ENCODE measurements at places on chromosomes 5 and 9.

DNA sequence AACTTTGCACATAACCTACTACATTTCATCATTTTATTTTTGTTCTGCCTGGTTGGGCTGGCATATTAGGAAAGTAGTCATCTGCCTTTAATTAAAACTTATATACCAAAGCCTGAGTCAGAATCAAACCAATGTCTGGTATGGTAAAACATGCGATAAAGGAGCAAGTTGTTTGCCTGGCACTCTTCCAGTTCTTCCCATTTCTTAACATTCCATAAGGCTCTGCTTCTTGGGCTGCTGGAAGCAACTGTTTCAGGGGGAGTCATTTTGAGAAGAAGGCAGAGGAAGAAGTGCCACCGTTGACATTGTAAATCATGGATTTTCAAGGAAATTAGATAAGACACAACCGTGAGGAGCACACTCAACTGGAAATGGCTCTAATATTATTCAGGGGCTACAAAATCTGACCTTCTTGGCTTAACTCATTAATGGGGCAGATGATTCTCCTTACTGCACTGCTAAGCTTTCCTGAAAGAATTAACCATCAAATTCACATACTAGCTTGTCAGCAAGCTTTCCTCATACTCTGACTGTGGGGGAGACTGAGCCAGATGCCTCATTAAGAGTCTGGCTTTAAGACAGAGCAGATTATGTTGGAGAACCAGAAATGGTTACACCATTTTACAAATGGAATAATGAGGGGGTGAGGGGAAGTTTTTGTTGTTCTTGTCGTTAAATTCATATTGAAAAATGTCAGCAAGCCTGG is 391.0 kb downstream of the TMEM232 start:
- peak; percentile 83 for DNase-seq

DNA sequence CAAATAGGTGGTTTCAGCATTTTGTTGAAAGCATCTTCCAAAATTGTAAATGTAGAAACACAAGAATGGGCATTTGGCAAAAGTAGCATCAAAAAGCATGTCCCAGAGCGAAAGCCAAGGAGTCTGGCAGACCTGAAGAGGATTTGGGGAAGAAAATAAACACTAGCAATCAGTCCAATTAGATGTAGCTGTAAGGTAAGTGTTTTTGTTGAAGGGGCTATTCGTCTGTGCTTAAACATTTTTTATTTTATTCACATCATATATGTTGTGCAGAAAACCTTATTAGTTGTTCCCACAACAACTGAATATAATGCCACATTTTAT is 954.1 kb upstream of the COX7C start:
- DNase-seq, result no peak

DNA sequence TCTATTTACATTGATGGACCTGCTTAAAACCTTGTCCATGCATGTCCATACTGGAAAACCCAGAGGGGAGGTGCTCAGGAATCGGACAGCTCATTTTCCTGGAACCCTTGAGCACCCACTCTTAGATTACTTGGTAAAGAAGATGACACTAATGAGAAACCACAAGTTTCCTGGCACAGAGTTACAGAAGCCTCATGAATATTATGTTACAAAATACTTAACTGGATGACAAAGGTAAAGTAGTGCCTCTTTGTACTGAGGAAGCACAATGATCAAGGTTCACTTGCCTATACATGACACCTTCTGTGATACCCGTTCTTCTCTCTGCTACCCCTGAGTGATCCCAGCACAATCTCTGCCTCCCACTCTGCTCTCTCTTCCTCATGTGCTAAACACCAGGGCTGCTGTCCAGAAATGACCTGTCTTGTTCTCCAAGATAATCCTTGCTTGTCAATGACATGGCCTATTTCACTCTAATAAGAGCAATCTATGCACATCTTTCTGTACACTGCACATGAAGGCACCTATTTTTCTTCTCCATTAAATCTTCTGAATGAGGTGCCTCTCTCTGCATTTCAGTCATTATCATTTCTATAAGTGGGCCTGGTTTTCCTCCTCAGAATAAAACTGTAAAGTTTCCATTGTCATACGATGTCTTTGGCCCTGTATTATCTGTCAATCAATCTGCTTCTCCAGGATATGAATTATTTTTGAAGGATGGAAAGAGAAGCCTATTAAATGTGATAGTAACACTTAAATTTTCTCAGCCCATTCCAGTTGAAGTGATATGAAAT is 684.0 kb upstream of the ACO1 start:
- no peak for DNase-seq

- no peak for DNase-seq
Observed at GRCh38 chr5:16554110-16554509, 62.7 kb downstream of the RETREG1 start.

- no peak for DNase-seq
Observed at GRCh38 chr5:78726571-78726970, 78.0 kb upstream of the LHFPL2 start.

- no peak for DNase-seq
Observed at GRCh38 chr9:33117306-33117705, 40.8 kb upstream of the SMU1 start.

GRCh38 chr5:1077491-1078020 is 34.3 kb downstream of the SLC12A7 start:
- no peak for DNase-seq

DNA sequence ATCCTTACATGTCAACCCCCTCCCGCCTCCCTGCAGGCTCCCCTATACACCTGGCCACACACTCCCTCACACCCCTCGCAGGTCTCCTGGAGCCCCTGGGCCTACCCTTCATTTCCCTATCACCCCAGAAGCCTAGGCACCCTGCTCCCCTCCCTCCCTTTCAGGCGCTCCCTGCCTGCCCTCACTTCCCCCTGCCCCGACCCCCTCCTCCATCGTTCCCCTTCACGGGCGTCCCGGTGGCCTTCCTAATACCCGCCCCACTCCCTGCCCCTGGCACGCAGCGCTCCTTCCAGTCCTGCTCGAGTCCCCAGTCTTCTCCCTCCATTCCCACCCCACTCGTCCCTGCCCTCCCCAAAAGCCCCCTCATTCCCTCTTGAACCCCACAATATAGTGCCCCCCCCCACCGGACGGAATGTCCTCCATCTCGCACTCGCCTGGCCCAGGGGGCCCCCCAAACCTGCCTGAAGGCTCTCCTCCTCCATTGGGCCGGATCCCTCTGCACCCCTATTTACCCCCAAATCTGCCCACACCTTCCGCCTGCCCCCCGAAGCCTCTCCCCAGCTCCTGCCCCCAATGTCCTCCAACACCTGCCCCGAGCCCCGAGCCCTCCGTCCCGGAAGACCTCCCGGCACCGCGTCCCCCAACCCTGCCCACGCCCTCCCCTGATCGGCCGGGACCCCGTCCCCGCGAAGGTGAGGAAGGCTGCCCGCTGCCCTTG is 746 bp downstream of the STRBP start:
- no peak for DNase-seq

DNA sequence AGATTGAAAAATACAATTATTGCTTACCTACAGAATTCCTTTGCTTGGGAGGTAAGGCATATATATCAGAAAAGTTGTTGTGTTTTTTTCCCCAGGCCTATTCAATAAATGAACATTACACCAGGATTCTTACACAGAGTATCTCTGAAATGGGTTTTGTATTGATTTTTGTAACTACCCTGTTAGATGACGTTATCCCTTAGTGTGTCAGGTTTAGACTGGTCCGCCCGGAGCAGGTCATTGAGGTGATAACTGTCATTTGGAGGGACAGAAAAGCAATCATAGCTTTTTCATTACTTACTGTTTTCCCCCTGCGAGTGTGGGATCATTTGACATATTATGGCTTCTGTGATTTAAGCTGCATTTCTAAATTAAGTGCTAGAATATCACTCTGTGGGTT is 715.2 kb upstream of the ADAMTS16 start:
- no peak for DNase-seq

DNA sequence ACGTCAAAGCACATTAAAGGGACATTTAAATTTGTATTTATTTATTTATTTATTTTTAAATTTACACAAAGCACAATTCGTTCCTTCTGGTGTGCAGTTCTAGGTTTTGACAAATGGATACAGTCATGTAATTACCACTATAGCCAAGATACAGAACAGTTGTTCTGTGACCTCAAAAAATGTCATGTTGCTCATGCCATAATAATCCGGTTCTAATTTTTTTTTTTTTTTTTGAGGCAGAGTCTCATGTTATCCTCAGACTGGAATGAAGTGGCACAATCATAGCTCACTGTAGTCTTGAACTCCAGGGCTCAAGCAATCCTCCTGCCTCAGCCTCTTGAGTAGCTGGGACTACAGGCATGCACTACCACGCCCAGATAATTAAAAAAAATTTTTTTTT is 7.8 kb downstream of the IGFBPL1 start:
- no peak for DNase-seq

GRCh38 chr9:131588396-131588795 is 43.1 kb downstream of the PRRT1B start:
- DNase-seq, result no peak

- no peak for DNase-seq
Observed at GRCh38 chr5:102762562-102763227, 7.6 kb downstream of the PAM start.

GRCh38 chr9:126506361-126507317 is 107.1 kb upstream of the LMX1B start:
- no peak for DNase-seq

DNA sequence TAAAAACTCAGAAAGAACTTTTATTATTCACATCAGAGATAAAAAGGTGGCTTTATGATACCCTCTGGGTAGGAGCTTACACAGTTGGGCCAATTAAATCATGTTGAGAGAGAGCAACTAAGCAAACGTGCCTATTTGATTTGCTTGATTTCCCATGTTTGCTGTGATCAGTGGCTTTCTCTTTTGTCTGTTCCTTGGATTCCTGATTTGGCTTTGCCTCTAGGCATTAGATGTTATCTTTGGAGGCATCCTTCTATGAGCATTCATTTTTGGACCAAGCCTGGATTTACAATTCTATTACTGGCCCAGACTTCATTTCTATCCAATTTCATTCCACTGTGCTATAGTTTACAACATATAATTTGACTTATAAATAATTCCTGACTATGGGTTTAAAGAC is 35.9 kb downstream of the VCAN start:
- no peak for DNase-seq

- DNase-seq, result no peak
Observed at GRCh38 chr5:107567901-107568671, 102.7 kb downstream of the EFNA5 start.

DNA sequence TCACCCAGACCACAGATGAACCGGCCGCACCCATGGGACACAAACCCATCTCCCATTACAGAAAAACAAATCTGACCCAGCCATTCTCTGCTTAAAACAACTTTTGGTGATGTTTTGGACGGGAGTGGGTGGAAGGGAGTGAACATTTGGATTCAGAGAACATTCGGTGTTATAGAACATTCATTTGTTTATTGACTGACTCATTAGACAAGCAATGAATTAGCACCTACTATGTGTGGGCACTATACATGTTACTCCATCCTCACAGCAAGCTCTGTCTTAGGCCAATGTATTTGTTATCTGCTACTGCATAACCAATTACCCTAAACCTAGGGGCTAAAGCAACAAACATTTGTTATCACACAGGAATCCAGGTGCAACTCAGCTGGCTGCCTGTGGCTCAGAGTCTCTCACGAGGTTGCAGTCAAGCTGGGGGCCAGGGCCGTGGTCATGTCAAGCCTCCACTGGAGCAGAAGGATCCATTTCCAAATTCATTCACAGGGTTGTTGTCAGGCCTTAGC is 5.1 kb upstream of the ERGIC1 start:
- no peak for DNase-seq

- DNase-seq, result no peak
Observed at GRCh38 chr5:33594006-33594405, 153.2 kb downstream of the TARS1 start.

- DNase-seq, result no peak
Observed at GRCh38 chr9:9299134-9299533, 1313.7 kb downstream of the PTPRD start.

DNA sequence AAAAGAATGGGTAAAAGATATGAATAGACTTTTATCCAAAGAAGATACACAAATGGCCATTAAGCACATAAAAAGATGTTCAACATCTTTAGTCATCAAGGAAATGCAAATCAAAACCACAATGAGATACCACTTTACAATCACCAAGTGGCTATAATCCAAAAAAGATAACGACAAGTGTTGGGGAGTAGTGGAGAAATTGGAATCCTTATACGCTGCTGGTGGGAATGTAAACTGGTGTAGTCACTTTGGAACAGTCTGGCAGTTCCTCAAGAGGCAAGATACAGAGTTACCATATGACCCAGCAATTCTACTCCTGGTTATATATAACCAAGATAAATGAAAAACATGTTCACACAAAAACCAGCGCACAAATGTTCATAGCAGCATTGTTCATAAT is 234.9 kb downstream of the SPATA31D1 start:
- no peak for DNase-seq

DNA sequence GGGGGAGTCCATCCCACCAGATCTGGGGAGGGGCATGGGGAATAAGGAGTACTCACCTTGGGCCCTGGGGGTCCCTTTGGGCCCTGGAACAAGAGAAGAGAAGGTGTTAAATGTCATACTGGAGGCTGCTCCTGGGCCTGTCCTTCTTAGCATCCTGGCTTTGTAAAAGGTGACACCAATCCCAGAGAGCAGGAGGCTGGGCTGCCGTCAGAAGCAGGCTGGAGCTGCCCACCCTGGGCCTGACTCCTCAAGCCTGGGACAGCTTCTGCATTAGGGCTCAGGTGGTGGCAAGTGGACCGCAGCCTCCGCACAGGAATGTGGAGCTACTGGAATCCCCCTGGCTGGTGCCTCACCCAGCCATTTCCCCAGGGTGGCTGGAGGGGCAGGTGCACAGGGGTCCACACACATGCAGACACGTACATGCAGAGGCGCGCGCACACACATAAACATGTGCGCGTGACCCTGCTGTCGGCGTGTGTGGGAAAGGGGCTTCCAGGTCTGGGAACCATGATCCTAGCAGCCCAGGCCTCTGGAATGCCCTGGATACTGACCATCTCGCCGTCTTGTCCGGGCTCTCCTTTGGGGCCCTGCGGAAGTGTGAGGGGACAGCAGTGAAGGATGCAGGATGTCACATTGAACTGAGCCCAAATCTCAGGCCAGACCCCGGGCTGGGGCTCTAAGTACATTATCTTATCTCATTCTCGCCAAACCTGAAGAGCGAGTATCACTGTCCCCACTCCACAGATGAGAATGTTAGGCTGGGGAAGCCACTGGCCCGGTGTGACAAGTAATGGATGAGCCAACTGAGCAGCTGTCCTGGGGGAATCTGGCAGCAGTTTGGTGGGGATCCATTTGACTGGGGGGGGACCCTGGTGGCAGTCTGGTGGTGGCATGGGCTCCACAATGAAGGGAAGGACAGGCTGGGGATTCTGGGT is 29.3 kb upstream of the PHYKPL start:
- no peak for DNase-seq

- DNase-seq, result no peak
Observed at GRCh38 chr9:78618735-78619134, 321.8 kb downstream of the PSAT1 start.

- no peak for DNase-seq
Observed at GRCh38 chr9:108052431-108053080, 563.0 kb upstream of the KLF4 start.

Data from amniotic stem cell (primary cell).